ENCODE measurements at places on chromosomes 11 and 22.
A peak's percentile ranks its signal among the peaks of the same experiment; 100 is the strongest.

- no peak for DNase-seq
Observed at GRCh38 chr22:30843245-30843644, 125.3 kb downstream of the MORC2 start.

- no peak for DNase-seq
Observed at GRCh38 chr22:24507716-24508115, 12.6 kb downstream of the UPB1 start.

DNA sequence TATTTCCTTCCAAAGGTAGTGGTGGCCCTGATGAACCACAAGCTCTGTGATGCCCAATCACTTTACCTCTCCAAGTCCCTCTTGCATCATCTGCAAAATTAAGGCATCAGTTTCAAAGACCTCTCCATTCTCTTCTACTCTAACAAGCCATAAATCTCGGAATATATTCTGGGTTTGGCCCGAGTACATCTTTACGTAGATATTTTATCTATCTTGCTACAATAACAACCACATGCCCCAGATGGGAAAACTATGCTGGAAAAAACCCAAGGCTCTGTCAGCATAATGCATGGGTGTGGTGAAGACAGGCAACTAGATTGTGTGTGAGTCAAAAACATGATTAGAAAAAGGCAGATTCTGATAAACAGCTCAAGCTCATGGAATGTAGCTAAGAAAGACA lies 228.2 kb upstream of the BLID start:
- peak; percentile 100 for DNase-seq

DNA sequence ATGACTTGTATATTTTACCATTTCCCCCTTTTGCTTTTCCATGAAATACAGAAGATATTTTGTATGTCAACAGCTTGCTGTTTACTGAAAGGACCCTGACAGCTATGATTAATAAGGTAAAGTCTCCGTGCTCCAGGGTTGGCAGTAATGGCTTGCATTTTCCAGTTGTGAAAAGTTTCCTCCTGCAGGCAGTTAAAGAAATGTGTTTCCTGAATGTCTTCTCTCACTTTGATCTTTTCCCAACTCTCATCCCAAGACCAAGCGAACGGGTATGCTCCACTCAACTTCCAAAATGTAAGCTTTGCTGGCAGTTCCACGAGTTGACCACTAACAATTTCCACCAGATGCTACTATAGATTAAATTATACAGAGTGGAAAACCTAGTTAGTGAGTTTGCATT lies 8.9 kb downstream of the FIBIN start:
- no peak for DNase-seq

DNA sequence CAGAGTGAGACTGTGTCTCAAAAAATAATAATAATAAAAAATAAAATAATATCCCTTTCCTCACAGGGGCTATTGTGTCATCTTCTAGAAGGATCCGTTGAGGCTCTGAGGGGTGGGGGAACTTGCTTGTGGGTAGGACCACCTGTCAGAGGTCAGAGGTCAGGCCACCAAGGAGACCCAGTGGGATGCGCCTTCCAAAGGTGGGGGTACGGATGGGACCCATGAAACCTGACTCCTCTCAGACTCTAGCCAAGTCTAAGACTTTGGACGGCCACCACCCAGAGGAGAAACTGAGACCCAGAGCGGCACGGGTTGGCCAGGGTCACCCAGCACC lies 367 bp upstream of the MMP11 start:
- DNase-seq: no peak

GRCh38 chr11:90329043-90329442 lies 106.2 kb upstream of the CHORDC1 start:
- no peak for DNase-seq

DNA sequence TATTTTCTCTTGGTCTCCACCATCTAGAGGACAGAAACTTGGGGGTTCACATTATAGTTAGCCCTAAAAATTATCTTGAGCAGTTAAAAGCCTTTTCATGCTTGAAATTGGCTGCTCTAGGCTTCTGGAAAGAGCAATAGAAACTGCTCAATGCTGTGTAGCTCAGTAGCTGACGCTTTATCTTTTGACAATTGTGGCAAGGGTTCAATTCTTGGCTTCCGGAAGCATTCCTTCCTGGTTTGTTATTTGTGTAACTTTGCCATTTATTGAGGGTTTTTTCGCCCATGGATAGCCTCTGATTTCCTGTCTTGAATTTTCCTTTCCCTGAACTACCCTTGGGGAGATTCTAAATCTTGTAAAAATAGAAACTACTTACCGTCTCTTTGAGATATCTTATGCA lies 10.3 kb upstream of the OR56A1 start:
- DNase-seq: no peak

DNA sequence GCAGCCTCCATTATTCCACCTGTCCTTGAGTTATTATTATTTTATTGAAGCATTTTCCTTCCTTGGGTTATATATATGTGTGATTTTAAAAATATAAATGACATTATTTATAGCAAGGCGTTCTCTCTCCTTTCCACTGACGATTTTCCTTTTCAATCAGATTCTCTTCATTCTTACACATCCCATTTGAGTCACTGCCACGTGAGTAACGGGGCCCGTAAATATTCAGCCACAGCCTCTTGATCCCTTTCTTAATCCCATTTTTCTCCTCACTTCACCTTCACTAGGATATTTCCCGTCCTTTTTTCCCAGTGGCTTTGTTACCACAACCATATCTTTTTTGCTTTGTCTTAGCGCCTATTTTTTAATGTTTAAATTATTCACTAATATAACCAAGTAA lies 396.2 kb downstream of the NTM start:
- no peak for DNase-seq

GRCh38 chr11:15074206-15075161 lies 1.1 kb downstream of the CALCB start:
- DNase-seq: peak; percentile 55

GRCh38 chr11:61671527-61671926 lies 8.7 kb upstream of the DAGLA start:
- DNase-seq: no peak

GRCh38 chr11:64081745-64082442 lies 46.2 kb downstream of the FLRT1 start:
- DNase-seq: no peak

Measured in fibroblast of skin of right quadriceps (primary cell).